ENCODE measurements at places on chromosomes 12 and 14.
A peak's percentile ranks its signal among the peaks of the same experiment; 100 is the strongest.

GRCh38 chr14:59356312-59356711, 108.9 kb downstream of the GPR135 start:
- DNase-seq, result no peak

GRCh38 chr12:112005419-112006395, 7.3 kb downstream of the TMEM116 start:
- DNase-seq, result peak; percentile 75

GRCh38 chr14:53663709-53664108, 292.9 kb downstream of the BMP4 start:
- DNase-seq, result peak; percentile 46

GRCh38 chr12:47875746-47876439, 28.9 kb downstream of the VDR start:
- no peak for DNase-seq

- DNase-seq, result peak; percentile 66
Measured at GRCh38 chr14:29548948-29549370, 378.7 kb downstream of the PRKD1 start.

DNA sequence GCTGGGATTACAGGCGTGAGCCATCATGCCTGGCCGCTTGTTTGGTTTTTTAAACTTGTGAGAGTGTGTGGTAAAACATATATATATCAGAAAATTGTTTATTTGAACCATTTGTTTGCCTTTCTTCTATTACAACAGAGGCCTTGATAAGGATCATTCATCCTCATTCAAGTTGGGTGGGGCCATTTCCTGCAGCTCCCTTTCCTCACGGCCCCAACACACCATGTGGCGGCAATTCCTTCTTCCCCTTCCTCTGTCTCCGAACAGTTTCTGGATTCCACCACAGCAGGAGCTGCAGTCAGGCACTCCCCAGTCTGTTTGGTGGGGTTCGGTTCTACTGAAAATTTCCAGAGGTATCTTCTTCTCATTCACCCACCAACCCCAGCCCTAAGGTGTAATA, 42.0 kb upstream of the RASSF3 start:
- DNase-seq, result no peak

DNA sequence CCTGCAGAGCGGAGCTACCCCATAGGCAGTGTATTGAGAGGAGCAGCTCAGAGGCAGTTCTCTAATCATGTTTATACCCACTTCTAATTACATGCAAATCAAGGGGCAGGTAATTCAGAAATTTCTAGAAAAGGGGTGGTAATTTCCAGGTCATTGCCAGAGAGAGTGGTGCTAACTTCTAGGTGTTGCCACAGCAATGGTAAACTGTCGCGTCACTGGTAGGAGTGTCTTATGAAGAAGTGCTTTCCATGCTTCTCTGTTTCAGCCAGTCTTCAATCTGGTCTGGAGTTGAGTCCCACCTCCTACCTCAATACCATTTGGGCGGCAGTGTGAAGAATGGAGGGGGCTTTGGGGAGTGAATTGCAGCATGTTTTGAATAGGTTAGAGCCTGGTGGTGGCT, 8.5 kb upstream of the AMN1 start:
- no peak for DNase-seq

- DNase-seq, result no peak
Measured at GRCh38 chr12:64922853-64923252, 98.4 kb downstream of the TBC1D30 start.

- DNase-seq, result peak; percentile 69
Measured at GRCh38 chr12:89349814-89350213, 2.5 kb downstream of the DUSP6 start.

GRCh38 chr14:71247106-71247505, 339.8 kb downstream of the PCNX1 start:
- no peak for DNase-seq

DNA sequence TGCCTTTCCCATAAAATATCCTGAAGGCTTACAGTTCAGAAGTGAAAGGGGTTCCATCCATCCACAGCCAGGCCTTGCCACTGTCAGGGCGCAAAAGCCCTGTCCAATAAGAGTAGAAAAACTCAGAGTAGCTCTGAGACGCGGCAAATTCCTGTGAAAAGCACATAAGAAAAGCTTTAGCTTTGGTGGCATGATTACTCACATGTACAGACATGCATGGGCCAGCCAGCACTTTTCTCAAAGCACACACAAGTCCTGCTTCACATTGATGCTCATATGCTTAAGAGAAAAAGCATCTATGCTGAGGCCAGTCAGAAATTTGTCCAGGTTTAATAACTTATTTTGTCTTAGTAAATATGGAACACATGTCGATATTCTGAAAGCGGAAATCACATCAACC, 25.5 kb downstream of the CLEC1A start:
- DNase-seq, result no peak

DNA sequence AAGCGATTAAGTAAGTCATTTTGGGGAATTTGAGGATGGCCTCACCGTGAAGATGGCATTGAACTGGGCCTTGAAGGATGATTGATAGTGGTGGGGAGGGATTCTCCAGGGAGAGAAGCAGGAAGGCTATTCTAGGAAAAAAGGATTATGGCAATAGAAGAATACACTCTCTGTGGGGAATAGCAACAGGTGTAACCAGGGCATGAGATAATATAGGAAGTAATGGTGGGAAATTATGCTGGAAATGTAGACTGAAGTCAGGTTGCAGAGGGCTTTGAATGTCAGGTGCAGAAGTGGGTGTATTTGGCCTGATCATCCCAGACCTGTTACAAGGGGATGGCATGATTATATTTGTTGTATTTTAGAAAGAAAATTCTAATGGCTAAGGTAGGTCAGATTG, 4.6 kb upstream of the ANO4 start:
- no peak for DNase-seq
